ENCODE measurements at places on chromosomes 4 and X. TPM values are rescaled to one million over a fixed set of nuclear protein-coding genes. Genes with fewer than 3 reads are reported as not detected.

DNA sequence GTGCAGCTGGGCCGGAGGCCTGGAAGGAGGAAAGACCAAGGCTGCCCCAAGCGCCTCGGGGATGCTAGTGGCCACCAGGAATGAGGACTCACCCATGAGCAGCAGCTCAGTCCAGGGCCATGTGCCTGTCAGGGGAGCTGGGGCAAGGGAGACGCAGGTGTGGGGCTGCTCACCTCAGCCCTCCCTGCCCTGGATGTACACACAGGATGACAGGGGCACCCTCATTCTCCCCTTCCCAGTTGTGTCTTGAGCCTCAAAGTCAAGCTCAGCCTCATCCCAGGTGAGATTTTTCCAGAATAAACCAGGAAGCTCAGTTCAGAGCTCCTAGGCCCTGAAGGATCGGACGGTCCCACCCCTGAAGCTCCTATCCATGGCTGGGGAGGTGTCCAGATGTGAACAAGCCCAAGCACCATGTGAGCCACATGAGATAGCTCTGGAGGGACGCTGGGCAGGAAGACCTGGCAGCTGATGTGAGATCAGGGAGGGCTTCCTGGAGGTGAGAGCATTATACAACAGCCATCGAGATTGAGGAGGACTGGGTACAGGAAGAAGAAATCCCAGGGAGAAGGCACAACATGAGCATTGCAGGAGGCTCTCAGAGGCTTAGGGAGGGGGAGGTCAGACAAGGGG lies 23.0 kb downstream of the HTRA3 start:
- no peak overlapping the region for H3K27ac ChIP-seq
- no peaks in the 10 kb centered on the region for H3K4me1 ChIP-seq
- H3K27me3 ChIP-seq, result no peaks in the 10 kb centered on the region
- H3K36me3 ChIP-seq, result no peaks in the 10 kb centered on the region
- no peak overlapping the region for H3K4me3 ChIP-seq

DNA sequence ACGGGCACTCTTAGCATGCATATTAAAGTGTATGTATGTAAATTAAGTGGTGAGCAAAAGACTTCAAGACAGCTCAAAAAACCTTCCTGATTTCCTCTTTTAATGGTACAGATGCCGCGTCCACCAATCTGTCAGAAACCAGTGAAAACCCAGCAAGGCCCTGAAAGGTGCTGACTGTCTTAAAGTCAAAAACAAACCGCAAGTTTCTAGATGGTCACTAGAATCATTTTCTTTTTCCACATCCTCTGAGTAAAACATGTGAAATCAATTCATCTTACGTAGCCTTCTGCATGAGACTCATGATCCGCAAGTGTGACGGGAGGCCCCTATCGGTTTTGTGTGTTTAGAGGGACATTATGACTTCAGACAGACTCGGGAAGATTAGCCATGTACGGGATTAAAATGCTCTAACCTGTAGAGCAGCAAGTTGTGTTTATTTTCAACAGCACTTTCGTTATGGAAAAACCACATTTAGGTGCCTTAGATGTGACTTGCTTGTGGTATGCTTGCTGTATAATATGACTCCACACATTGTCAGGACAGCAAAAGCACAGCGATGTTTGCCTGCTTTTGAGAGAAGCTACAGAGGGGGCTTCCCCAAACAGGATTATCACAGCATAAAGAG lies 88.2 kb upstream of the STS start:
- H3K4me3 ChIP-seq, result no peak overlapping the region
- DNase-seq, result no peak
- H3K4me1 ChIP-seq, result peaks cover 86% of the 10 kb centered on the region
- no peak overlapping the region for H3K27ac ChIP-seq
- no peaks in the 10 kb centered on the region for H3K27me3 ChIP-seq

DNA sequence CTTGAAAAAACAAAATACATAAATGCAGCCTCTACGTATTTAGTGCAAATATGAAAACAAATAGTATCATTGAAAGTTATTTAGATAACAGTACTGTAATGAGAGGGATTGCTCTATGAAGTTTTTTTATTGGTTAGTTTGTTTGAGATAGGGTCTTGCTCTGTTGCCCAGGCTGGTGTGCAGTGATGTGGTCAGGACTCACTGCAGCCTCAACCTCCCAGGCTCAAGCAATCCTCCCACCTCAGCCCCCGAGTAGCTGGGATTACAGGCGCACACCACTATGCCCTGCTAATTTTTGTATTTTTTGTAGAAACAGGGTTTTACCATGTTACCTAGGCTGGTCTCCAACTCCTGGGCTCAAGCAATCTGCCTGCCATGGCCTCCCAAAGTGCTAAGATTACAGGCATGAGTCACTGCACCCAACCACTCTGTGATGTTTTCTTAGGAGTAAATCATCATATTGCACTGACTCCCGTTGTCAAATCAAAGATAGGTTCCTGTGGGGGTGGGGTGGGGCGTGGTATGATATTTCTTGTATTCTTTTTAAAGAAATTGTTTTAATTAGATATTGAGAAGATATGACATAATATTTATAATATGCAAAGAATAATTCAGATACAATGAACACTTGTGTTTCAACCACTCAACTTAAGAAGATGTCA lies 75.8 kb downstream of the ATG4A start:
- no peaks in the 10 kb centered on the region for H3K36me3 ChIP-seq
- no peaks in the 10 kb centered on the region for H3K27me3 ChIP-seq
- H3K4me3 ChIP-seq, result no peak overlapping the region
- no peaks in the 10 kb centered on the region for H3K4me1 ChIP-seq

DNA sequence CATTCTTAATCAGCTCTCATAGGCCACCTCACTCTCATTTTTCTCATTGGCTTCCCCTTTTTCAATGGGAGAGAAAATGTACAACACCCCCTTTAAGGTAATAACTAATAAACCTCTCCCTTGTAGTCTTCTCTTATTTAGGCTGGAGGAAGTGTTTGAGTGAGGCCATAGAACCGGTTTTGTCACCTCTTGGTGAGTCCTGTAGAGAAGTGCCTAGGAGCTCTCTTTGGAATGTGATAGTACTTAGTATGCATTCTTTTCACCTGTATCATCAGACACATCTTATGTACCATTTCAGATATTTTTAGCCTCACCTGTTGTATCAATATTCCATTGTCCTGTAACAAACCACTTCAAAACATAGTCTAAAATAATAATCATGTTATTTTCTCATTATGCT lies 3.5 kb upstream of the TAB3 start:
- H3K27me3 ChIP-seq, result no peaks in the 10 kb centered on the region
- H3K27ac ChIP-seq, result no peak overlapping the region
- DNase-seq, result no peak
- no peak overlapping the region for H3K4me3 ChIP-seq
- H3K4me1 ChIP-seq, result no peaks in the 10 kb centered on the region

DNA sequence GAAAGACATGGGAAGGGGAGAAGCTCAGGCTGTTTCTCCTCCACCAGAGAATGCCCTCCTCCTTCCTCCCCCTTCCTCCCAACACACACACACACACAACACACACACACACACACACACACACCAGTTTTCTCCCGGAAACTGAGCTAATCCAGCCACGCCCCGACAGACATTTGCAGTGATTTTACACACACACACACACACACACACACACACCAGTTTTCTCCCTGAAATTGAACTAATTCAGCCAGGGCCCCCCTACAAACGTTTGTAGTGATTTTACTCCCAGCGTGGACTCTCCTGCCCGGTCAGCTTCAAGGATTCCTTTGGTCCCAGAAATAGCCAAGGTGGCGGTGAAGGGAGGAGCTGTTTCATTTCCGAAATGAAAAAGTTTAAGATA lies 32.9 kb upstream of the STX18 start:
- peak overlapping the region; percentile 42 for H3K4me3 ChIP-seq
- H3K36me3 ChIP-seq, result no peaks in the 10 kb centered on the region
- DNase-seq, result peak; percentile 23
- no peak overlapping the region for H3K27ac ChIP-seq
- peaks cover 12% of the 10 kb centered on the region for H3K27me3 ChIP-seq
- H3K4me1 ChIP-seq, result peaks cover 3% of the 10 kb centered on the region

GRCh38 chrX:13491061-13491460 lies 78.3 kb upstream of the EGFL6 start:
- H3K4me1 ChIP-seq, result peaks cover 13% of the 10 kb centered on the region
- no peak overlapping the region for H3K27ac ChIP-seq
- no peak overlapping the region for H3K4me3 ChIP-seq
- H3K27me3 ChIP-seq, result no peaks in the 10 kb centered on the region

- no peak for DNase-seq
- no peaks in the 10 kb centered on the region for H3K27me3 ChIP-seq
Observed at GRCh38 chr4:33494150-33494549, 2750.2 kb downstream of the ARAP2 start.

- no peaks in the 10 kb centered on the region for H3K4me1 ChIP-seq
- no peak overlapping the region for H3K27ac ChIP-seq
- no peaks in the 10 kb centered on the region for H3K36me3 ChIP-seq
- no peaks in the 10 kb centered on the region for H3K27me3 ChIP-seq
- H3K4me3 ChIP-seq, result no peak overlapping the region
Observed at GRCh38 chrX:19332983-19333382, 10.7 kb upstream of the PDHA1 start.

DNA sequence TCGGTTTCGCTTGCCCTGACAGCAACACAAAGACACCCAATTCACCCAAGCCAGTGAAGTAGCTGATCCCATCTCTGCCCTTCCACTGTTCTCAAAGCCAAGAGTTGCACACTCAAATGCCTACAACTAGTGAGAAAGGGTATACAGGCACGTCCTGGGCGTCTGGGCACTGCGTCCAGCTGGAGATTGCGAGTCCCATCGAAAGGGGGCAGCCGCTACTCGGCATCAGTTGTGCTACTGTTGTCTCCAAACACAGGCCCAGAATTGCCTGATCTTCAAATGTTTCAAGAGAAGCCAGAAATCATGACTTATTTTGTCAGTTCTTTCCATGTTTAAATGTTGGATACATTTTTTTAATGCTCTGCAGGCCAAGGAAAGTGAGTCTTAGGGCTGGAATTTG lies 487.8 kb downstream of the BCOR start:
- no peaks in the 10 kb centered on the region for H3K36me3 ChIP-seq
- peaks cover 6% of the 10 kb centered on the region for H3K4me1 ChIP-seq
- H3K4me3 ChIP-seq, result no peak overlapping the region

GRCh38 chr4:163228648-163229047 lies 62.0 kb upstream of the NAF1 start:
- no peak for DNase-seq
- H3K36me3 ChIP-seq, result no peaks in the 10 kb centered on the region
- no peak overlapping the region for H3K4me3 ChIP-seq
- no peaks in the 10 kb centered on the region for H3K27me3 ChIP-seq

- no peaks in the 10 kb centered on the region for H3K36me3 ChIP-seq
- no peak for DNase-seq
- no peak overlapping the region for H3K4me3 ChIP-seq
- no peaks in the 10 kb centered on the region for H3K27me3 ChIP-seq
Observed at GRCh38 chr4:75243570-75243969, 270.6 kb downstream of the RCHY1 start.

DNA sequence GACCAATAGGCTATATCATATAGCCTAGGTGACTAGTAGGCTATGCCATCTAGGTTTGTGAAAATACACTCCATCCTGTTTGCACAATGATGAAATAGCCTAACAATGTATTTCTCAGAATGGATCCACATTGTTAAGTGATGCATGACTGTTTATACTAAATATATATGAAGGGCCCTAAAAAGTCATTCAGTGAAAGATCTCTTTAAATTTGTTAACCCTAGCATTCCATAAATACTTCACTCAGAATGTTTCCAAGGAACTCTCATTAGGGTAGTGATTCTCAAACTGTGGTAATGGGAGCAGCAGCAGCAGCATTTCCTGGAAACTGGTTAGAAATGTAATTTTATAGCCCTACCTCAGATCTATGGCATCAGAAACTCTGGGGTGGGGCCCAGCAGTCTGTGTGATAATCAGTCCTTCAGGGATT lies 74.9 kb downstream of the PRRG1 start:
- H3K4me1 ChIP-seq, result no peaks in the 10 kb centered on the region
- no peak for DNase-seq
- no peaks in the 10 kb centered on the region for H3K27me3 ChIP-seq
- no peak overlapping the region for H3K27ac ChIP-seq
- H3K4me3 ChIP-seq, result no peak overlapping the region
- no peaks in the 10 kb centered on the region for H3K36me3 ChIP-seq

DNA sequence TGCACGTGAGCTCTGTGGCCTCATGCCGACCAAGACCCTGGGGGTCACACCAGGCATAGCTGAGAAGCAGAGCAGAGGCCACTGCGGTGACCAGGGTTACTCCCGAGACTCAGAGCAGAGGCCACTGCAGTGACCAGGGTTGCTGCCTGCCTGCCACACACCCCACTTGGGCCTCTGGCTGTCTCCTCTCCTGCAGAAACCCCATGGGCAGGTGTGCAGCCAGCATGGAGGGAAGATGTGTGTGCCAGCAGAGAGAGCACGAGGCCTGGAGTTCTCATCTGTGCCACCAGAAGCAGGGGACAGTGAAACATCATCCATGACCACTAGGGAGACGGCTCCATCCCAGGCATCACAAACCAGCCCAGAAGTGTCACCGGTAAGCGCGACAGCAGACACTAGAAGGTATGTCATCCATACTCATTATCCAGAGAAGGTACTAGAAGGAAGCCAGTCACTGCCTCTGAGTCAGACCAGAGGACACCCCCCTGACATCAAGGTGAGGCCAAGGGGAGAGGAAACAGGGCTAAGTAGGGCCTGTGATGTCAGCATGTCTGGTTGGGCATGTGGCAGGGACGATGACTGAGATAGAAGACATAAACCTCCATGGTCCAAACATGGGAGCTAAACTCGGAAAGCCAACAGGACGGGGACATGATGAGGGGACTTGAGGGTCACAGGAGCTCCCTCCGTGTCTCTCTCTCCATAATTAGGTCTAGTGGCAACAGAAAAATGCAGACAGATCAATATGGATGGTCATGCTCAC lies 24.2 kb upstream of the SPON2 start:
- H3K27ac ChIP-seq, result no peak overlapping the region
- no peaks in the 10 kb centered on the region for H3K27me3 ChIP-seq
- no peak for DNase-seq
- H3K4me1 ChIP-seq, result peaks cover 21% of the 10 kb centered on the region
- H3K36me3 ChIP-seq, result peaks cover 4% of the 10 kb centered on the region
- no peak overlapping the region for H3K4me3 ChIP-seq

DNA sequence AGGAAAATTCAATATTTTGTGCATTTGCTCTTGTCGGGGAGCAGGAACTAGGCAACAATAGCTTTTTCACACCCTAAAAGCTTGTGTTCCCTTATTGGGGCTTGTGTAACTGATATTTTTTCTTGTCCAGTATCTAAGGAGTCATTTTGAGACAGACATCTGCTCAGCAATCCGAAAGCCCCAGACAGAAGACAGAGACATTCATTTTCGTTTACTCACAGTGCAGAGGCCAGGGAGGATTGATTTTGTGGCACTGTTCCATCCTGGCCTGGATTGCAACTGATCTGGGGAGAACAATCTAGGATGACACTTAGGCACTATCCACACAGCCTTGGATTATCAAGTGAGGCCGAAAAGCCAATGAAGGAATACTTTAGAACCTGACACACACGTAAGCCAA lies 27.4 kb upstream of the PLAC1 start:
- no peaks in the 10 kb centered on the region for H3K36me3 ChIP-seq
- H3K4me3 ChIP-seq, result no peak overlapping the region
- H3K4me1 ChIP-seq, result no peaks in the 10 kb centered on the region
- no peak overlapping the region for H3K27ac ChIP-seq
- H3K27me3 ChIP-seq, result no peaks in the 10 kb centered on the region
- DNase-seq, result no peak

- no peak overlapping the region for H3K4me3 ChIP-seq
- H3K4me1 ChIP-seq, result peaks cover under 1% of the 10 kb centered on the region
- H3K27ac ChIP-seq, result no peak overlapping the region
- no peak for DNase-seq
- no peaks in the 10 kb centered on the region for H3K36me3 ChIP-seq
- H3K27me3 ChIP-seq, result no peaks in the 10 kb centered on the region
Observed at GRCh38 chrX:124925681-124926080, 394.0 kb upstream of the TEX13C start.

Gene NAA11
- total RNA-seq, result not detected

Gene DCLK2
- 1.1 TPM for total RNA-seq

Gene PLK4
- total RNA-seq, result 33.2 TPM

Gene DMRTC1B
- total RNA-seq, result 0.14 TPM

Gene INTS6L
- total RNA-seq, result 26.3 TPM

Gene F8
- total RNA-seq, result 2.9 TPM

Gene FRMD7
- total RNA-seq, result under 0.01 TPM

Gene ERVMER34-1
- total RNA-seq, result 0.05 TPM

Gene ASB9
- 4.9 TPM for total RNA-seq

All from thymus (tissue), 14 donors.